GM12878 (cell line): ENCODE measurements at places on chromosomes 3 and 15. TPM values are rescaled to one million over a fixed set of nuclear protein-coding genes. Genes with fewer than 3 reads are reported as not detected.

Gene RAB6B
- 0.13 TPM in 1 of 2 replicates, not detected in the other for total RNA-seq

Gene CCR2
- 2.5 and 3.5 TPM in 2 replicates for total RNA-seq

Gene C3orf62
- 4.5 and 7.1 TPM in 2 replicates for total RNA-seq

Gene STAC
- not detected in 2 replicates for total RNA-seq

Gene RFT1
- total RNA-seq, result 40.3 and 41.3 TPM in 2 replicates

Gene MNS1
- 0.67 and 1.1 TPM in 2 replicates for total RNA-seq

Gene KNG1
- 0.21 and 0.24 TPM in 2 replicates for total RNA-seq

Gene PLA2G4B
- 3.1 and 6.6 TPM in 2 replicates for total RNA-seq

Gene GPR149
- not detected in 2 replicates for total RNA-seq

Gene PP2D1
- not detected in 2 replicates for total RNA-seq

Gene EOMES
- total RNA-seq, result 5.5 and 6.1 TPM in 2 replicates

Gene GPR87
- not detected in 2 replicates for total RNA-seq

Gene ARGFX
- not detected in 2 replicates for total RNA-seq

Gene NOX5
- not detected in 2 replicates for total RNA-seq

Gene IL5RA
- total RNA-seq, result 0.19 TPM in 1 of 2 replicates, not detected in the other

Gene PTH1R
- total RNA-seq, result not detected in 2 replicates

Gene FOXP1
- 0.90 and 1.6 TPM in 2 replicates for total RNA-seq

Gene SLC28A2
- not detected in 2 replicates for total RNA-seq

Gene GOLGA6A
- not detected in 2 replicates for total RNA-seq

Gene AAGAB
- total RNA-seq, result 38.3 and 38.6 TPM in 2 replicates

Gene FAM174B
- total RNA-seq, result 8.0 and 10.7 TPM in 2 replicates

Gene GOLGA6L7
- not detected in 2 replicates for total RNA-seq

Gene ZNF385D
- total RNA-seq, result not detected in 2 replicates

Gene CMTM8
- total RNA-seq, result not detected in 2 replicates

Gene TGM4
- not detected in 2 replicates for total RNA-seq

Gene CCDC54
- not detected in 2 replicates for total RNA-seq

Gene GADL1
- not detected in 2 replicates for total RNA-seq

Gene PIK3CB
- 13.5 and 18.4 TPM in 2 replicates for total RNA-seq

Gene EIF4G1
- 454 and 462 TPM in 2 replicates for total RNA-seq

Gene IL1RAP
- total RNA-seq, result 0.21 and 0.44 TPM in 2 replicates

Gene VPS8
- 27.6 and 29.3 TPM in 2 replicates for total RNA-seq
